ENCODE measurements at places on chromosomes 5 and 9.

- no peak for DNase-seq
Observed at GRCh38 chr5:81756016-81756415, 5.1 kb upstream of the SSBP2 start.

DNA sequence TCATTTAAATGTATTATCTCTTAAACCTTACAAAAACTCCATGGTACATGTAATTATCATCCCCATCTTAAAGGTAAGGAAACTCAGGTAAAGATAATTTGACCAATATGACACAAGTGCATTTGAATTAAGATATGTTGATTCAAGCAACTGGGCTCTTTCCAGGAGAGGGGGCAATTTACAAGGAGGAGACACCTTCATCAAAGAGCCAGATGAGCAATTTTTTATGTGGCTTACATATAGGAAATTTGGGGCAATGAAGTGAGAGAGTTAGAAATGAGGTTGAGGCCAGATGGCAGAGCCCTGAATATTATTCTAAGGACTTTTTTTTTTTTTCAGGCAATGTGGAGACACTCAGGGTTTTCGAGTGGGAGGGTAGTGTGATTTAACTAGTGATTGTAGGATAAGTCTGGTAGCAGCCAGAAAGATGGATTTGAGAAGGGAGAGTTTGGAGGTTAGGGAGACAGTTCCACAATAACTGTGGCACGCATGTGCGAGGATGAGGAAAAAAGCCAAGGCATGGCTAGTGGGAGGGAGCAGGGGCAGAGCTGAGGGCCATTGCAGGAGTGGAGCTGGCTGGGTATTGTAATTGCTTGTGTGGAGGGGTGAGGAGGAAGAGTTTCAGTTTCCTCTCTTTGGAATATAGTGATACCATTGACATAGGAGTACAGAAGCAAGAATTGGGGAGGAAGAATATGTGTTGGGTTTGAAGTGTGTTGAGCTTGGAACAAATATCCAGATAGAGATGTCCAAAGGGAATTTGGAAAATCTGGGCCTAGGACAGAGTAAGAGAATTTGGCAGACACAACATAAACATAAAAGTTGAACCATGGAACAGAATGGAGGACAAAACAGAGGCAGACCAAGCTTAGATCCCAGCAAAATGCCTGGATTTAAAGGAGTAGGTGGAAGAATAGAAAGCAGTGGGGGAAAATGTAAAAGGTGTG is 72.0 kb downstream of the ACTBL2 start:
- no peak for DNase-seq

- DNase-seq: no peak
Observed at GRCh38 chr9:105194234-105194633, 50.2 kb upstream of the SLC44A1 start.

DNA sequence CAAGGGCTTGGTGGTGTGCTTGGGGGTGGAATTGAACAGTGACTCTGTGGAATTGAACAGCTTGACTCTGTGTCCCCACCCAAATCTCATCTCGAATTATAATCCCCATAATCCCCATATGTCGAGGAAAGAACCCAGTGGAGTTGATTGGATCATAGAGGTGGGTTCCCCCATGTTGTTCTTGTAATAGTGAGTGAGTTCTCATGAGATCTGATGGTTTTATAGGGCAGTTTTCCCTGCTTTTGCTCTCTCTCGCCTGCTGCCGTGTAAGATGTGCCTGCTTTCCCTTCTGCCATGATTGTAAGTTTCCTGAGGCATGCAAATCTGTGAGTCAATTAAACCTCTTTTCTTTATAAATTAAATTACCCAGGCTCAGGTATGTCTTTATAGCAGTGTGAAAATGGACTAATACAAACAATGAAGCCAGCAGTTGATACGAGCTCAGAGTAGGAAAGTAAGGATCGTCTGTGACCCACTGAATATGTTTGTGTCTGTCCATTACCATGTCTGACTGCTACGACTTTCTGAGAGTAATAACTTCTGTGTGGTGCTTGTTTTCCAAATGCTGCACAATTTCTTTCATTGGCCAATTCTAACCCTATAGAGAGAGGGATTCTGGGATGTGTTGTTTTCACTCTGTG is 17.9 kb upstream of the RICTOR start:
- no peak for DNase-seq

DNA sequence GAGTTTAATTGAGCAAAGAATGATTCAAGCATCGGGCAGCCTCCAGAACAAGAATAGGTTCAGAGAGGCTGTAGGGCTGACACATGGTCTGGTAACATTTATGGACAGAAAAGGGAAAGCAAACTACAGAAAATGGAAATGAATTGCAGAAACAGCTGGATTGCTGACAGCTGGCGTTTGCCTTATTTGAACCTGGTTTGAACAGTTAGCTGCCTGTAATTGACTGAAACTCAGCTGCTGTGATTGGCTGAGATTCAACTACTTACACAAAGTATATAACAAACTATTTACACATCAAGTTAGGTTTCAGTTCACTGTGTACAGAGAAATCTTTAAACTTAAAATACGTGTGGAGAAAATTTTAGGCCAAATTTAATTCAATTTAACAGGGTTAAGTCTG is 441.7 kb downstream of the PRELID2 start:
- DNase-seq: no peak

DNA sequence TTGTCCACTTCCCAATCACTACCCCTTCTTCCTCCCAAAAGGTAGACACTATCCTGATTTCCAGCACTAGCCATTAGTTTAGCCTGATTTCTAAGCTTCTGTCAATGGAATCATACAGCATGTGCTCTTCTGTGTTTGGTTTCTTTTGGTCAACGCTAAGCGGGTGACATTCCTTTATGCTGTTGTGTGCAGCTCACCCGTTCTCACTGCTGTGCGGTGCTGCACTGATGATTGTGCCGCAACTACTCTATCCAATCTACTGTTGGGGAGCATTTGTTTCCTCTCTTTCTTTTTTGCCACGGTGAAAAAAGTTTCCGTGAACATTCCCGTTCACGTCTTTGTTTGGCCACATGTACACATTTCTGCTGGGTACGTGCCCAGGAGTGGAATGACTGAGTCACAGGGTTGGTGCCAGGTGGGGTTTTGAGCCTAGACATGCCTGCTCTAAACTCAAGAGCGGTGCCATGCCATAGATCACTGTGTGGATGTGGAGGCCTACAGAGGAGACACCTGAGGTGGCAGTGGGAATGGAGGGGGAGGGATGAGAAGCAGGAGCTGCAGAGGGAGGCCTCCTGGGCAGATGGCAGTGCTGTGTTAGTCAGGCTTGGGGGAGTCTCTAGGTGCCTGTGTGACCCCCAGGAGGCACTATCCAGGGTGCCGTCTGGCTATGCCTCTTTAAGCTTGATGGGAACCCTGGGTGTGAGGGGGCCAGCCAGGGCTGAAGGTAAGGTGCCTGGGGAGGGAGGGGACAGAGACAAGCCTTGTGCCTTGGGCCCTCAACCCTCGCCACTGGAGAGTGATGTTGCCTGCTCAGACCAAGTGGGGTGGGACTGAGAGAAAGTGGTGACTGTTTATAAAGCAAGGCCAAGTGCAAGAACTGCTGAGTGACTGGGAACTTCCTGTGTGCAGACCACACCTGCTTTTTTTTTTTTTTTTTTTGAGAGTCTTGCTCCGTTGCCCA is 11.4 kb upstream of the ANKRD33B start:
- no peak for DNase-seq

GRCh38 chr9:121842612-121842978 is 191.2 kb downstream of the DAB2IP start:
- no peak for DNase-seq

DNA sequence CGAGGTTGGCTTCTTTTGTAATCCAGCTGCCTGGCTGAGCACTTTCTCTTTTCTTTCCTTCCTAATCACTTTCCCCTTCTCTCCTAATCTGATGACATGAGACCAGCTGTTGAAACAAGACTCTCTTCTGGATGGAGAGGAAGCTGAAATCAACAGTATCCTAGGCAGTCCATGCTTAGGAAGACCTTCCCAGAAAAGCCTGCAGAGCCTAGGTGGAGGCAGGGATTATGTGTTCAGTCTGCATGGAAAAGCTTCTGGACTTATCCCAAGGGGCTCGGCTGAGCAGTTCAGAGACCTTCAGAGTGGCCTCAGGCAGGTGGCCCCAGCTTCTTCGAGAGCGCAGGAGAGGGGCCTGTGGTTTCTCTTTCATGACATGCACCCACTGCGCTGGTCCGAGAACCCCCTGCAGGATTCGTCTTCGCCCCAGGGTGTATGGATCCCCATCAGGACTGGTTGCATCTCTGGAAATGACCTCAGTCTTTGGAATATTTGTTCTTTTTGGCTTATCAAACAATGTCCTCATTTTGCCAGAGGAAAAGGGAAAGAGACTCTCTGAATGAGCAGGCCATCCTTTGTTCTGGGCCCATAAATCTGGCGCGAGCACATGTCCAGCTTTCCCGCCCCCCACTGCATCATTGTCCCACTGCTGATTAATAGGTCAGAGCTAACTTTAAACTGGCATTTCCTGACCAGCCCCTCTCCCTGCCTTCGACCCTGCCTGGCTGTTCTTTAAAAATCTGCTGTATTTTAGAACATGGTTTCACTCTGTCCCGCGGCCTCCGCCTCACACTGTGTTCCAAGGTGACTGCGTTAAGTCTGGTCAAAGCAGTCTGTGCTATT is 177.9 kb upstream of the KLF4 start:
- DNase-seq: no peak

GRCh38 chr9:113580041-113580953 is 116.8 kb downstream of the RGS3 start:
- no peak for DNase-seq

GRCh38 chr5:138354387-138354786 is 1.9 kb downstream of the KDM3B start:
- DNase-seq: no peak

- DNase-seq: no peak
Observed at GRCh38 chr5:71862507-71863060, 143.5 kb downstream of the CARTPT start.

DNA sequence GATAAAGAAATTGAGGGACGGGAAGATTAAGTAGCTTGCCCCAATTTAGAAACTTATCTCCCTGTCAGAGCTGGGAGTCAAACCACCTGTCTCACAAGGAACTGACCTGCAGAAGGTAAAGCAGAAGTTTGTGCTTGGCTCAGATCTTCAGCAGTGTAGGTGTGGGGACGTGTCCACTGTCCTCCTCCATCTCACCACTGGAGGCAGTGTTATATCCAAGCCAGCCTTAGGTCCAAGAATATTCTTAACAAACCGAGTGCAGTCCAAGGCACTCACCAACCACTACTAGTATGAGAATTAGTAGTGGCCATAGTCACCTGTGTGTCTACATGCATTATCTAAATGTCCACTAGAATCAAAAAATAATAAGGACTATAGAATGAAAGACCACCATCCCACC is 86.3 kb upstream of the IRX1 start:
- DNase-seq: no peak

GRCh38 chr5:132335402-132335801 is 34.1 kb upstream of the SLC22A5 start:
- no peak for DNase-seq

DNA sequence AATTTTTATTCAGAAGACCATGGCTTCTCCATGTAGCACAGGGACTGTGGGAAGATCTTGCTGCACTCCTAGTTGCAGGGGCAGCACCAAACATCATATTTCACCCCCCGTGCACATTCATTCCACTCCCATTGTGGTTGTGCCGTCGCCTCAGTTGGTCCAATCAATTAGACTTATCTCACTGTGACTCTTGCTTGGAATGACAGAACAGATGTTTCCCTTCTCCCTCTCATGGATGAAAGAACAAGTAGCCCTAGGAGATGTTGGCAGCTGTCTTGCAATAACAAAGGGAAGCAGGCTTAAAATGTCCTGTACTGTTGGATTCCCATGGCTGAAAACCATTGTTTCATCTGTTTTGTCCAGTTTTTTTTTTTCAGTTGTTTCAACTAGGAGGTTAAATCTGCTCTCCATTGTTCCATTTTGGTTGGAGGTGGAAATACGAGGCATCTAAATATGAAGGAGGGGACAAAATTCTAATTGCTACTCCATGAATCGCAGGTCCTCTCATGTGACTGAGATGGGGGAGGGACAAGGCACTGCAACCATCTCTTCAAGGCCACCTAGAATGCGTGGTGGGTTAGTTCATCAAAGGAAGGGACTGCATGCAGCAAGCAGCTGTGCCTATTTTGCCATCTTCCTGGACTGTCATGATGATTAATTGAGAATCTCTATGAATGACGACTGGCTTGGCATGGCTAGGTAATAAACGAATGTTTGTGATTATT is 214.4 kb downstream of the NSG2 start:
- no peak for DNase-seq

- DNase-seq: no peak
Observed at GRCh38 chr5:72210888-72211678, 103.8 kb downstream of the MAP1B start.

GRCh38 chr5:112685931-112686330 is 51.8 kb upstream of the APC start:
- no peak for DNase-seq

DNA sequence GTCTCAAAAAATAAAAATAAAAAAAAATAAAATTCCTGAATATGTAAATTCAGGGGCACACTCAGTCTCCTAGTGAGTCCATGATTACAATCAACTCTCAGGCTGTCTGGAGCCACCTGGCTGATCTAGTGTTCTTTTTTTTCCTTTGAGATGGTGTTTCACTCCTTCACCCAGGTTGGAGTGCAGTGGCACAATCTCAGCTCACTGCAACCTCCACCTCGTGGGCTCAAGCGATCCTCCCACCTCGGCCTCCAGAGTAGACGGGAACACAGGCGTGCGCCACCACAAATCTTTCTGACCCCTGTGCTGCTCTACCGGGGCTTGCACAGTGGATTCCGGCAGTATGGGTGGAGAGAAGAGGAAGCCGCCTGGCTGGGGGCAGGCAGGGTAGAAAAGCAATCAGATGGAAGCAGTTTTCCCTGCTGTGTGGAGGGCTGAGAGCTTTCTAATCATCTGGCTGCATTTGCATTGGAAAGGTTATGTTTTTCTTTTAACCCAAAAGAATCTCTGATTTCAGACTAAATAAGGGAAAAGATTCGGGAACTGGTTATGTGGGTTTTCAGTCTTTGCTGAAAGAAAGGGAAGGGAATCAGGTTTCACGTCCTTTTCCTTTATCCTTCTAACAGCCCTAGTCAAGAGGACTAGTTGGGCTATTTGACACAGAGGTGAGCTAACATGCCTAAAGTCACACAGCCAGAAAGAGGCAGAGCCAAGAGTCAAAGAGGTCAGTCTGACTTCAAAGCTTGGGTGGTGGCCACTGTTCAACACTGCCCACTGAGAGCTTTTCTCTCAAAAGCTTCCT is 26.3 kb upstream of the CORO2A start:
- no peak for DNase-seq

DNA sequence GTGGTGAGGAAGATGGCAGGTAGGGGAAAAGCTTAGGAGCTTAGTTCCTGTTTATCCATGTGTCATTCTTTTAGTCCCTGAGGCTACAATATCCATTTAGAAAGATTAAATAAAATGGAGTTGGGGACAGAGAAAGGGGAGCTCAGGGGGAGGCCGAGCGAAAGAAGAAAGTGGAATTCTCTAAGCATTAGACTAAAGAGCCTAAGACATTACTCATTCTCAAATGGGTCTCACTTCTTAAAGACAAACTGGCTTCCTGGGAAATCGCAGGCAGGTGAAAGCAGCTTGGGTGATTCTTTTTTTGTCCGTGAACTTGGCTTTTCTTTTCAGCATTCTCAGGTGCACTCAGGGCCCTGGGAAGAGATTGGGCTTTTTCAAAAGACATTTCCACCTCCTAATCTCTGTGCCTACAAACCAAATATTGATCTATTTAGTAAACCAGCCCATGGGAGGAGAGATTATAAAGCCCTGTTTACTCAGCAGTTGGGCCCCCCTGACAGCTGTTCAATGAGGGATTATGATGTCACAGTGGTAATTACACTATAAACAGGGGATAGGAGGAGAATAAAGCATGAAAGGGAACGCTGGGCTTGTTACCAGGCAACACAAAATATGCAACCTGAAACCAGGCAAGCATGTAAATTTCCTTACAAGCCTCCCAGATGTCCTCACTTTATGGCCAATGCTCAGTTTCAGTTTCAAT is 584.0 kb downstream of the ACTL7B start:
- DNase-seq: no peak
